AG10803 (cell line): ENCODE measurements at places on chromosomes 4 and X.

- no peak for DNase-seq
Measured at GRCh38 chrX:25013632-25014365, 2.0 kb downstream of the ARX start.

DNA sequence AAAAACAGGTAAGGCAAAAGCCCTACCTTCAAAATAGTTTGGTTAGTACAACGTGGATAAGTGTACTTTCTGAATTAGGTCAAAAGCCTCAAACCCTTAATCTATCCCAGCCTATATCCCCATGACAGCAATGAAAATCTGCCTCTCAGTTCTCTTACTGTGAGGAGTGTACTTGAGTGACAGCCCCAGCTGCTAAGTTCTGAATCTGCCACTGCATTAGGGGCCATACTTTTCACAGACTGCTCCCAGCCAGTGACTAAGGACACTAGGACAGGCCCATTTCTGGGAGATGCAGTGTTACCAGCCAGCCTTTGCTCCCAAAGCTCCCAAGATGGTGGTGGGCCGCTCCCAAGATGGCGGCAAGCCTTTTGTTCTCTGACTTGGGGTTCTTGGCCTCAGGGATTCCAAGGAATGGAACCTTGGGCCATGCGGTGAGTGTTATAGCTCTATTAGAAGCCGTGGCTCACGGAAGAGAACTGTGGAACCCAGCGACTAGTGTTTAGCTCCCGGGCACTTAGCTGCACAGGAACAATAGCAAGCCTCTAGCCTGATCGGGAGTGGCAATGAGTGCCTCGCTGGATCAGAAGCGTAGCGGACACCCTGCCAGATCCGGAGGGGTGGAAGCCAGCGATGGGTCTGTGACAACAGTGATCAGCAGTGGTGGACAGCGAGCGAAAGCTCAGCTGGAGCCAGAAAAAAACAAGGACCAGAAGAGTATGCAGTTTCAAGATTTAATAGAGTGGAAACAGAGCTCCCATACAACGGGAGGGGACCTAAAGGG is 175.6 kb upstream of the NRK start:
- DNase-seq: no peak

DNA sequence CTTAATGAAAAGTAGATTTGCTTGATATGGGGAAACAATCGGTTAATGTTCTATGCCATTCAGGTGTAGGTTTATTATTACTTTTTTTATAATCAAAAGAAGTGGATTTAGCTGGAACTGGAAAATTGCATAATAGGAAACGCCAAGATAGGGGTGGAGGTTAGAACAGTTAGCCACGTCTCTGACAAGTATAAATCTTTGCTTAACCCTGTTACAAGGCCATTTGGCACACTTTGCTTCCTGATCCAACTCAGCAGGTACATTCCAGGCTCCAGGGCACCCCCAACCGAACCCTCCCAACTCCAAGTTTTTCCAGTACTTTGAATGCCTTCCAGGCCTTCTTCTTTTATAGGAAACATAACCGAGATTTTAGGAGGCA is 50.6 kb upstream of the ACSL4 start:
- DNase-seq: no peak

DNA sequence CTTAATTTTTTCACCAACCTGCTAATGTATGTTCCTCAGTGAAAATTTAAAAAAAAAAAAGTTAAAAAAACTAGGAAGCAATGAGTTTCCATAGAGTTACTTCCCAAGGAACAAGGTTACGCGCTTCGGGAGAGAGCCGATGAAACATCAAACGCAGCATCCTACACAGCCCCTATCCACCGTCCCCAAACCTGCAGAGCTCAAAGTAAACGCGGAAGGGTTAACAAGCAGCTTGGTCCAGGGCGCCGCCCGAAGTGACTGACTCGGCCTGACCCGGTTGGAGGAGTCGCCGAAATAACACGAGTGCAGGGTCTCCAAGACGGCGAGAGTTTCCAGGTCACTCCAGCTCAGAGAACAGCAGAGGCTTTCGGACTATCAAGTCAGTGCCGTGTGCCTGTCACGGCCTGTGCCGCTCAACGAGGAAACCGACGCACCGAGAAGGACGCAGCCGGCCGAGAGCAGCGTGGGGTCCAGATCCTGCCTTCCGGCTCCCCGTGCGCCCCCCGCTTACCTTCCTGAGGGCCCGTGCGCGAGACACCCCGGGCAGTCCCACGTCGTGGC is 512 bp downstream of the NOP14 start:
- peak; percentile 43 for DNase-seq

DNA sequence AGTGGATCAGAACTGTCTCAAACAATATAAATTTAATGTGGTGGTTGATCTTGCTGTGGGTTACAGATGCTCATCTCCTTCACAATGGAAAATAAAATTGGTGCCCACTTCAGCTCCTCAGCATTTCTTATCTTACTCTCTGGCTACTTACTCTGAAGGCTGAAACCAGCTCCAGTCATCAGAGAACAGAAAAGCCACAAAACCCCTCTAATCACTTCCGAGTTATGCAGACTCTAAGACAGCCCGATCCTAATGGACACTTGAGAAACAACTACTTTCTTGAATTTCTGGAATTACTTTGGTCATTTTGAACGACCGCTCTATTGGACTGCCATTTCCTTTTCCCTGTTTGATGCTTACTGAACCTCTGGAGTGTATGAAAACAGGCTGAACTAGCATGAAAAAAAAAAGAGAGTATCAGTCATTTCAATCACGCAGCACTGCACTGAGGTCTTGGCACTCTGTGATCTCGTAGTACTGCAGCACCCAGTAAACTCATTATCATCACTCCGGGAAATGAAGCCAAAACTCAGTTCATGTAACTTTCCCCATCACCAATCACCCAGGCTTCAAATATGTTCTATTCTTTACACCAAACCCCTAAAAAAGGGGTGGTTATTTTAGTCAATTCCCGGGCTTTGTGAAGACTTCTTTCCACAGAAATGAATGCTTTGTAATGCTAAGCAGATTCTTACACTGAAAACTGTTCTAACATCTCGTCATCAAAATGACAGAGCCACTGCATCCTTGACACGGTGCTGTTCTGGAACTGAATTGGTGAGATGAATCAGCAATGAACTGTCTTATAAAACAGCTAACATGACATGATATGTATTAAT is 54.5 kb downstream of the TSPAN5 start:
- peak; percentile 52 for DNase-seq

DNA sequence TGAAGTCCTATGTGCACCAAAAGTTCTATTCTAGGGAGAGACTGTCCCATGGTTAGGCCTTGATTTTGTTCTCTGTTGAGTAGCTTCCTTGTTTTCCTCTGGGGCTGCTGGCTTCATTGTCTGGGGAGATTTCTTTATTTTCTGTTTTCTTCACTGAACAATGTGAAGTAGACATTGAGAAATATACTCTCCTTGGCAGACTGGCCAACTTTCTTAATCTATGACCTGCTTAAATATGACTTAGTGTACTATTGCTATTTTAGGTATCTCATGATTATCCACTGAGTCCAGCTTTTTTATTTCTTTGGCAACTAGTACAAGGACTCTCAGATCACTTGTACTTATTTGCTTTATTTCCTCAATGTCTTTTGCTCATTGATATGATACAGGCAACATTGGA is 1594.6 kb downstream of the ARAP2 start:
- DNase-seq: no peak

DNA sequence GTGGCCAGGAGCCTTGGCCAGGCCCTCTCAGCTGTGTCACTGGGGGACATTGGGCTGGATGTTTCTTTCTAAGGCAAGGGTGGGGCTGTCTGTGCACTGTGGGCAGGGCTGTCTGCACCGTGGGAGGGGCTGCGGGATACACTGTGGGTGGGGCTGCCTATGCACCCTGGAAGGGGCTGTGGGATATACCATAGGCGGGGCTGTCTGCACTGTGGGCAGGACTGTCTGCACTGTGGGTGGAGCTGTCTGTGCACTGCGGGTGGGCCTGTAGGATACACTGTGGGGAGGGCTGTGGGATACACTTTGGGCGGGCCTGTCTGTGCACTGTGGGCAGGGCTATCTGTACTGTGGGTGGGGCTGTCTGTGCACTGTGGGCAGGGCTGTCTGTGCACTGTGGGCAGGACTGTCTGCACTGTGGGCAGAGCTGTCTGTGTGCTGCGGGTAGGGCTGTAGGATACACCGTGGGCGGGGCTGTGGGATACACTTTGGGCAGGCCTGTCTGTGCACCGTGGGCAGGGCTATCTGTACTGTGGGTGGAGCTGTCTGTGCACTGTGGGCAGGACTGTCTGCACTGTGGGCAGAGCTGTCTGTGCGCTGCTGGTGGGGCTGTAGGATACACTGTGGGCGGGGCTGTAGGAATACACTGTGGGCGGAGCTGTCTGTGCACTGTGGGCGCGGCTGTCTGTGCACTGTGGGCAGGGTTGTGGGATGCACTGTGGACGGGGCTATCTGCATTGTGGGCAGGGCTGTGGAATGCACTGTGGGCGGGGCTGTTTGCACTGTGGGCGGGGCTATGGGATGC is 31.1 kb downstream of the ACOX3 start:
- peak; percentile 33 for DNase-seq

- no peak for DNase-seq
Measured at GRCh38 chr4:56475917-56476316, 8.5 kb downstream of the SRP72 start.

DNA sequence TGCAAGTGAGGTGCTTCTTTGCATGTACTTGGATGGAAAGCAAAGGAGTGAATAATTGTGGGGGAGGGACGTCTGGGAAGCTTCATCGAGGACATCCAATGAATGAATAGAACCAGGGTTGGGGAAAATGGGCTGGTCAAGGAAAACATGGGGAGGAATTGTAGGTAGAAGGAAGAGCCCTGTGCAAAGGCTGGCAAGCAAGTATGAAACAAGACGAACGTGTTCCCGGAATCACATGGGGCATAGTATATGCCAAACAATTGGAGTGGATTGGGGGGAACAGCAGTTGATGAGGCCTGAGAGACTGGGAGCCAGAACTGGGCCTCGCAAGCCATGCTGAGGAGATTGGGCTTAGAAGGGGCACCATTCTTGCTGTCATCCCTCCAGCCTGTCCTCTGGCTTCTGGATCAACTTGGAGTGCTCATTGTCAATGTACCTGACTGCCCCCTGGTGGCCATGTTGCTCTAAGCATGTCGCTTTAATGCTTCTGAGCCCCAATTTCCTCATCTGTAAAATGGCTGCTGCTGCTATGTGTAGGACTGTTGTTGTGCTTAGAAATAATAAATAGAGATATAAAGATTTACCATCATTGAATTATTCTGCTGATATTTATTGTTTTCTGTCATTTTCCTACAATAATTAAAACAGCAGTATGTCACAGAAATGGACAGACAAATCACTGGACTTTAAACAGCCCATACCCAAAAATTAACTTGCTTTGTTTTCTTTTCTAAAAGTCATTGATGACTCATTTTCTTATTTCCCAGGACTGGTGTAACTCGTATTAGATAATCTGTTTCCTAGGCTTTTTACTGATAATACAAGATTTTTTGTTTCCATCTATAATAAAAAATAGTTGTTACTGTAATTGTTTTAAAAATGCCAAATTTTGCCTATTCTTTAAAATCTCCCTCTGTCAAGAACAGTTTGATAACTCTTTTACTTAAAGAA is 66.4 kb downstream of the JADE3 start:
- DNase-seq: peak; percentile 54

GRCh38 chrX:41779030-41779564 is 55.1 kb downstream of the GPR82 start:
- peak; percentile 44 for DNase-seq

- DNase-seq: no peak
Measured at GRCh38 chr4:184891816-184892397, 66.1 kb upstream of the ACSL1 start.

- DNase-seq: no peak
Measured at GRCh38 chr4:21083413-21083812, 383.2 kb downstream of the PACRGL start.

DNA sequence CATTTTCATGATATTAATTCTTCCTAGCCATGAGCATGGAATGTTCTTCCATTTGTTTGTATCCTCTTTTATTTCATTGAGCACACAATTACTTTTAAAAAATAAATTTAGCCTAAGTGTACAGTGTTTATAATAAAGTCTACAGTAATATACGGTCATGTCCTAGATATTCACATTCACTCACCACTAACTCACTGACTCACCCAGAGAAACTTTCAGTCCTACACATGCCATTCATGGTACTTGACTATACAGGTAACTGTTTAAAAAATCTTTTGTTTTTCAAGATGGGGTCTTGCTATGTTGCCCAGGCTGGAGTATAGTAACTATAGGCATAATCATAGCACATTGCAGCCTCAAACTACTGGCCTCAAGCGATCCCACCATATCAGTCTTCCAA is 348.1 kb downstream of the RAPGEF2 start:
- no peak for DNase-seq

DNA sequence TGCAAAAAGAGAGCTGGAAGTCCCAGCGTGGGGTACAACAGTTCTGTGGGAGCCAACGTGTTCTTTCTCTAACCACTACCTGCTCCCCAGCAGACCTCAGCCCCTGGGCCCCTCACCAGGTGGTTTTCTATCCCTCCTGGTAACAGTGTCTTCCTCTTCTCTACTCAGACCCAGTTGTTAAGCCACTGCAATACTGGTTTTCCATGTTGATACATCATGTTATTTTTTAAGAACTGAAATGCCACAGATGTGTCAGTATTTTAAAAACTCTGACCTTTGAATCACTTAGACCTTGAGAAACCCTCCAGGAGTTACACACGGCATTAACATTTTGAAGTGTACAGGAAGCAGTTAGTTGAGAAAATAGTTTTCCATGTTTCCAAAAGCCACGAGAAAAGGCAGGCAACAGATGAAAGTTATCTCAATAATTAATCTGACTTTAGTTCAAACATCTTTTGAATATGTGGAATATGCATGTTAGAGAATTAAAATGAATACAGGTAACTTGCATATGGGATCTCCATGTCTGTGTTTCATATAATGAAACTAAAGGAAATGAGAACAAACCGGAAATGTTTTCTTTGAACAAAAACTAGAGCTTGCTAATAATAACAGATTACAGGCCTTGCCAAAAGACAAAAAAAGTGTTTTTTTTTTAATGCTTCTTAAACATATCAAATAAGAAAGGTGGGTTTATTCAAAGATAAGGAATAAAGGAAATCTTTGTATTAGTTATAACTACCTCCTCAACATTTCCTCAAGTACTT is 108.8 kb downstream of the ZNF827 start:
- DNase-seq: no peak

DNA sequence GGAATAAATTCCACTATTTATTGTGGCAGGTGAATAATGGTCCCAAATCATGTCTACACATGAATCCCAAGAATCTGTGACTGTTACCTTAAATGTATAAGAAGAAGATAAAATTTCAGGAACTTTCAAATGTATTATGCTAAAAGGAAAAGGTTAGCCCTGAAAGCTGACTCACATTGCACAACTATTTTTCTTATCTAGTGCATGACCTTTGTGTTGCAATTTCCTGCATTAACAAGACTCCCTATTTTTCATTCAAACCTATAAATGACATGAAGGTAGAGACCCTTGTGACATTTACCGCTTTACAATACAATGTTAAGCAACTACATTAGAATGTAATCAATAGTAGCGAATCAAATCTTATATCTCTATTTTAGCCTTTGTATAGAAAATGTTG is 36.7 kb downstream of the UBQLN2 start:
- DNase-seq: no peak

DNA sequence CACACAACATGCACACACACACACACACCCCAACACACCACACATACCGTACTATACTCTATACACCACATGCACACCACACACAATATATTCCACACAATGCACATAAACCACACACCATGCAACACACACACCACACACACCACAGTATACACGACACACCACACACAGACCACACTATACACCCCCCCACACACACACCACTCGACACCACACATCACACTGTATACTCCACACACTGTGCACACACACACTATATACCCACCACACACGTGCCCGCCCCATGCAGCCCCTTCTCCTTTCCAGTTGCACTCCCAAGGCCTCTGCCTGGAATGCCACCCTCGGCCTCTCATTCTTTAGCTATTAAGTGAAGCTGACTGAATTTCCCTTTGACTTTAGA is 148.2 kb upstream of the NOCT start:
- DNase-seq: no peak
